ENCODE measurements at places on chromosomes 1 and 21. TPM values are rescaled to one million over a fixed set of nuclear protein-coding genes. Genes with fewer than 3 reads are reported as not detected.
A peak's percentile ranks its signal among the peaks of the same experiment; 100 is the strongest.

DNA sequence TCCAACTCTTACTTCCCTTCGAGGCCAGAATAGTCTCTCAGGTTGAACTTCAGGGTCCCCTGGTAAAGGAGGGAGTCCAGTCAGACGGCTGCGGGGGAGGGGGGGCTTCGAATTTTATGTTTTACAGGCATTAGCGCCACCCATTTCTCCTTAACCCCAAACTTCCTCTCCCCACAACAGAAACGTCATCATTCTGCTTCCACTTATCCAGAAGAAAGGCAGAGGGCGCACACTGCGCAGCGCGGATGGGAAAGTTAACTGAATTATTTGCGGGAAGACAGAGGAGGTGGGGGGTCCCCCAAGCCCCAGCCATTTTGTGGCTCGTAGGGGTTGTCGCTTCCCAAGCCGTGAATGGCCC is 529 bp upstream of the PRMT2 start:
- peak; percentile 80 for DNase-seq

DNA sequence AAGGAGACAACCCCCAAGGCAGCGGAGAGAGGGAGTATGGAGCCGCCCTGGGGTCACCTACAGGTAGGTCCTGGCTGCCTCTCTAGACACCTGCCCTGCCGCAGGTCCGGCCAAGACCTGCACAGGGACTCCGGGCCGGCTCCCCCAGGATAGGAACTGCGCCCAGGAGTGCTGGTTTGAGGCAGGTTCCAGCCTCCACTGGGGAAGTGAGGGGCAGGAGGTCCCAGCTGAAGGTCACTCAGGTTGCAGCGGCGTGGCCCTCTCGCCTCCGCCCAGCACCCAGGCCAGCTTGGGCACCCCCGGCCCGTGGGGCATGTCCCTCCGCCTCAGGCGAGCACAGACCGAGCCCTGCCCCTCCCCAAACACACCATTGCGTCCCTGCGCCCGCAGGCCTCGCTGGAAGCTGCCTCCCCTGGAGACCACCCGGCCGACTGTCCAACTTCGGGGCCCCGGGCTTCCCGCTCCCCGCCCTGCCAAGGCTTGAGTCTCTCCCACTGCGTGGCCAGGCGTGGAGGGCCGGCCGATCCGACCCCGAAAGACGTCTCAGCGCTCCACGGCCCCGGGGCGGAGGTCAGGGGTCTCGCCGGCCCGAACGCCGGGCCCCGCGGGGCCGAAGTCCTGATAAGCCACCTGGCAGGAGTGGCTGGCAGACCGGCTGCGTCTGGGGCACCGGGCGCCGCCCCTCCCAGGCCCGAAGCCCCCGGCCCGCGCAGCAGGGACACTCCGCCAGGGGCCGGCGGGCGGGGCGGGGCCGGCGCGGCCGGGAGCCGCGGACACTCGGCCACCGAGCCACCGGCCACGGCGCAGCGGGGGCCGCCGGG is 1.4 kb upstream of the SKI start:
- peak; percentile 82 for DNase-seq

- DNase-seq: no peak
These were observed 18.9 kb downstream of the LDLRAP1 start for GRCh38 chr1:25562101-25562927.

GRCh38 chr1:231866392-231867331 is 240.1 kb downstream of the DISC1 start:
- peak; percentile 59 for DNase-seq

- peak; percentile 98 for DNase-seq
These were observed at the start of gene FNBP1L for GRCh38 chr1:93447481-93448291. Gene FNBP1L (plus strand): TSS chr1:93448118. CDS start chr1:93448282, 164 bp downstream.

DNA sequence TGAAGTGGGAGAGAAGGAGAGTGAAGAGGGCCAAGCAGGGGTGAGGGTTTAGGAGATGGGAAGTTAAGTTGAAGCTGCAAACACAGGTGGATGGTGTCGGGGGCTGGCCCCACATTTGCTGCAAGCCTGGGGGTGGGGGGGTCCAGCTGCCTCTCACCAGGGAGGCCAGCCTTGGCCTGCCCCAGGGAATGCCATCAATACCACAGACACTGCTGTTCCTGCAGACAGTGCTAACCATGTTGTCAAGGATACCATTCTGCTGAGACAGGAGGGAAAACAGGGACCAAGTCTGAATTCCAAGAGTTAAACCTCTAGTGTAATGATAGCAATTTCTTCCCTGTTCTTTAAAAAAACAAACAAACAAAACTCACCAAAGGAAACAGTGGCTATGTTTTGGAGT is 8.0 kb downstream of the MECR start:
- DNase-seq: no peak

DNA sequence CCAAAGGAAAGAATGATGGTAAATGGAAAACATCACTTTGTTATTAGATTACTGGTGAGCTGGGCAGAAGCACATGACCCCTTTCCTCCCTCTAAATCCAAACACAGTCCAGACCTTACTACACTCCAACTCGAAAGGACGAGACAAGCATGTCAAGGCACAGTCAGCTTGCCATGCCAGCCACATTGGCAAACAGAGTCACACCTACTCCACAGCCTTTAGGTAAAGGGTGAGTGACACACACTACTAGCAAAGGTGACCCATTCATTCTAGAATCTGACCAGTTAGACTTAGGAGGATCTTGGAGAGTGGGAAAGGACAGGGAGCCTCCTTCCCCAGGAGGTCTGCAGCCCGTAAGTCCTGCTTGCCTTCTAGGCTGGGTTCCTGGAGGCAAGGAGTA is 3.0 kb downstream of the SLC44A3 start:
- DNase-seq: no peak

GRCh38 chr1:230940848-230941247 is 37.8 kb downstream of the TTC13 start:
- no peak for DNase-seq

- DNase-seq: peak; percentile 75
These were observed 150.0 kb downstream of the CASZ1 start for GRCh38 chr1:10646347-10646861.

DNA sequence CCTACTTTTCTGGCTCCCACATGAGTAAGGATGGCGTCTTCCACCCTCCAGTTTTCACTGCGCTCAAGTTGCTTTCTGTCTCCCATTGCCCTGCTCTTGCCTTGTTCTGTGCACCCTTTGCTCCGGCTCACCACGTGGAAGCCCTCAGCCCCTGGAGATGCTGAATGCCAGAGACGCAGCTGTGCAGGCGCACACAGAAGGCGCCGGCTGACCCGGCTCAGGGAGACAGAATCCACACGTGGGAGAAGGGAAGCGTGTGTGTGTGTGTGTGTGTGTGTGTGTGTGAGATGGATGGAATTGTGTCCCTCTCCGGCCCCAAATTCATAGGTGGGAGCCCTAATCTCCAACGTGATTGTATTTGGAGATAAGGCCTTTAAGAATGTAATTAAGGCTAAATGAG is 118.2 kb upstream of the ERRFI1 start:
- DNase-seq: no peak

- no peak for DNase-seq
These were observed 127.7 kb downstream of the SPATA46 start for GRCh38 chr1:162248854-162249535.

GRCh38 chr1:60797351-60797750 is 285.0 kb upstream of the NFIA start:
- no peak for DNase-seq

- DNase-seq: no peak
These were observed 60.0 kb upstream of the ATP5PO start for GRCh38 chr21:33975548-33976081.

DNA sequence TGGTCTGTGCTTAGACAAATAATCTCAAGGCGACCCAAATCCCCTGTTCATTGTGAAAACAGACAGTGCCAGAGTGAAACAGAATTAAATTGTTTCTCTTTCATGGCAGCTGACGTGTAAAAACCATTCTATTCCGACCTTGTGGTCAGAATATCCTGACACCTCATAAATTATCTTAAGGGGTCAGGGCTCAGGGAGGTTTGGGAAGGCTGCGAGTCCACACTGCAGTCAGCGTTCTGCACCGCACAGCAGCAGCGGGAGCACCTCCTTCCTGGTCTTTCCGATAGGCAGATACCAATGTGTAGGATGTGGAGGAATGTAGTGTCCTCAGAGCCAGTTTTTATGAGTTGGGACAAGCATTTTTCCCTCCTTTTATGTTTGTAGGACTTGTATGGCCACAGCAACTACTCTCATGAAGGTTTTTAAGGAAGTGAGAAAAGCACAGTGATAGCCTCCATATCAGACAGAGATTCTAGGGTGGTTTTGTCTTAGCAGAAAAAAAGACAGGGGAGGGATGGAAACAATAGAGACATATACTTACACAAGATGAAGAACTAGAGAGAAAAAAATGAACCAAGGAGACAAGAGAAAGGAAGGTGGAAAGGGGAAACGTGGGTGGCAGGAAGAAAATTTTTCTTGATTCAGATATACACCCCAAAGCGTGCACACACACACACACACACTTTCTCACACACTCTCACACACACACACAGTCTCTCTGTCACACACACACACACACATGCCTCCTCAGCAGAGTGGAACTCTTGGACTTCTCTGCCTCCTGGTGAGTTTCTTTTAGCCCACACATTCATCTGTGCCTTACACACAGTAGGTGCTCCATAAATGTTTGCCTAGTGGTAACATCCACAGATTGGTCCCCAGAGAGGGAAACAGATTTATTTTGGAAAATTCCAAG is 68.6 kb downstream of the NTMT2 start:
- DNase-seq: no peak

DNA sequence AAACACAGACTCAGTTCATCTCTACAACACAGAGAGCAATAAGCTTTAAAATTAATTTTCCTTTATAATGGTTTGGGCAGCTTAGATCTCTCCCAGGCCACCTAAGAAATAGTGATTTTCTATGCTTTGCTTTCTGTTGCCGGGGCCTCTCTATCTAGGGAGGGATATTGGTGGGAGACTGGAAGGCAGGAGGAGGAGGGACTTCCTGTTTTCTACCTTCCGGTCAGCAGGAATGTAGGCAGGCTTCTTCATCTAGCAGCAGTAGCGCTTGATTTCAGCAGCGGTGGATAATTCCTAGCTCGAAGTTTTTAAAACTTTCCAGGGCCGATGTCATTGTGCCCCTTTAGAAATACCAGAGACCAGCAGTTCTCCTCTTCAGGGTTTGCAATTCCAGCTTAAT is 5.1 kb upstream of the DESI2 start:
- no peak for DNase-seq

- DNase-seq: no peak
These were observed 20.2 kb upstream of the GPR137B start for GRCh38 chr1:236122176-236122575.

GRCh38 chr1:27349784-27350662 is 8.2 kb downstream of the SYTL1 start:
- DNase-seq: peak; percentile 94

GRCh38 chr1:79396901-79397300 is 390.4 kb upstream of the ADGRL4 start:
- no peak for DNase-seq

DNA sequence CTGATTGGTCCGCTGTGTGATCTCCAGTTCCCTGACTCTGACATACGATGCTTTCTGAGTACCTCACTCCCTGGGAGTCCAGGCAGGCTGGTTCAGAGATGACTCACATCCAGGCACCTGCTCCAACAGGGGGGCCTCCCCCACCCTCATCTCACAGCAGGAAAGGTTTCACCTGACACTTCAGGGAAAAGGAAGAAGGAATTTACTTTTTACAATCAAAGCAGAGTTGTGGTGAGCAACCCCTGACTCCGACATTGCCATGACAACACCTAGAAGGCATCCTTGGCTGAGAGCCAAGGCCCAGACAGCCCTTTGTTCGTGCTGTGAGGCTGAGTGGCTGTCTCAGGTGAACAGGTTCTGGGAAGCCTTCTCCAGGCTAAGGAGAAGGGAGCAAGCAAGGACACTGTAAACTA is 164.6 kb upstream of the GJB5 start:
- DNase-seq: peak; percentile 43

DNA sequence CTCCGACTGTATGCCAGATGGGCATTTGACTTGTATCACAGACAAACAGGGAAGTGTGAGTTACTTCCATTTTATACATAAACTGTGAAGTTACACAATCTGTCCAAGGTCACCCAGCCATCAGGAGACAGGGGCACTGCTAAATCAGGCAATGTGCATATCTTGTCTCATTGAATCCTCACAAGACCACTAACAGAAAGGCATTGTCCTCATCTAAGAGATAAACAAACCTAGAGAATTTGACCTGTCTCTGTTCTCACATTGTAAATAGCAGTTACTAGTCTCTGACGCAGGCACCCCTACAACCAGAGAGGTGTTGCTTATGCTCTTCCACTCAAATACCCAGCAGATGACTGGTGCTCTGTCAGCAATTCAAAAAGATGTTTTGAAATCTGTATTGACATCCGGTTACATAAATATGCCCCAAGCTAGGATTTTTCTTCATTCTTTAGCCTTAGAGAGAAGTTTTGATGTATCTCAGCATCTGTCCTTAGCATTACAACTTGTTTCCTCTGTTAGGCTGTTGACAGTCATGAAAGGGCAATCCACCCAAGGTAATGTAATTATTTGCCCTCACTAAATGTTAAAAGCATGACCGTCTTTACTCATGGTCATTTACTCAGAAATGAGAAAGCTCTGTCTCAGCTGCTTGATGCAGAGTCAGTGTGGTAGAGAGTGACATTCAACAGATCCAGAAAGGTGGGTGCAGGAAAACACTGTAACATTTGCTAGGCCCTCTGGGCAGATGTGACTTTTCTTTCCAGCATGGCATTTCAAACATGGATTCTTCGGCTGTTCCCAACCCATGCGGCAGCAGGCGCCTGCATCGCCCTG is 51.9 kb upstream of the ZNF326 start:
- DNase-seq: peak; percentile 21

DNA sequence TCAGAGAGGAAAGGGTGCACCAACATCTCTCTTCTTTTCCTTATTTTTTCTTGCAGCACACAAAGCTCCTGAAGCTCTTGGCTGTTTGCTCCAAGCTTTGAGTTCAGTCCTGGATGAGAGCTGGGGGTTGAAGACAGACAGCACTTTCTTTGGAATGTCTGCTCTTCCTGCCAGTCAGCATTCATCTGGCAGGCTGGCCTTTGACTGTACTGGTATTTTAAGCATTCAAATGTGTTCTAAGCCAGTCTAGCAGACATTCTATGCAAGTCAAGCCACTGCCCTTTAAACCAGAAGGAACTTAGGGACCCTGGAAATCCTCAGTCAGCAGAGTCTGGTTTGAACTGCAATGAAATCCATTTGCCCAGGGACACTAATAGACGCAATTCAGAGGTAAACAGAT is 45.0 kb downstream of the XCL1 start:
- DNase-seq: no peak

DNA sequence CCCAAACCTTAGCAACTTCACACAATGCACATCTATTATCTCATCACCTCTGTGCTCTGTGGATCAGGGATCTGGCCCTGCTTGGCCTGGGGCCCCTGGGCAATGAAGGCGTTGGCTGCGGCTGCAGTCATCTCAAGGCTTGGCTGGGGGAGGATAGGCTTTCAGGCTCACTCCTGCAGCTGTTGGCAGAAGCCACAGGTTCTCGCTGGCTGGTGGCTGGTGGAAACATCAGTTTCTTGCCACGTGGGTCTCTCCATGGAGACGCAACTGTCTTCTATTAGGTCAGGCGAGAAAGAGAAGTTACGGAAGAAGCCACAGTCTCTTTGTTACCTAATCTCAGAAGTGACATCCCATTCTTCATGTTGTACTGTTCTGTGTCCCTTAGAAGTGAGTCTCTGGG is 3.6 kb upstream of the NPPA start:
- DNase-seq: no peak

LCA5L gene
- 0.74 TPM for polyA plus RNA-seq

DNM3 gene
- polyA plus RNA-seq: 0.43 TPM

IGSF3 gene
- polyA plus RNA-seq: 3.6 TPM

TMED5 gene
- 24.2 TPM for polyA plus RNA-seq

HTR1D gene
- 0.39 TPM for polyA plus RNA-seq

HSD3B2 gene
- not detected for polyA plus RNA-seq

UBL4B gene
- polyA plus RNA-seq: not detected

PRKCZ gene
- 20.1 TPM for polyA plus RNA-seq

SPAG17 gene
- polyA plus RNA-seq: not detected
